ENCODE measurements at places on chromosomes 3 and 15. TPM values are rescaled to one million over a fixed set of nuclear protein-coding genes. Genes with fewer than 3 reads are reported as not detected.

DNA sequence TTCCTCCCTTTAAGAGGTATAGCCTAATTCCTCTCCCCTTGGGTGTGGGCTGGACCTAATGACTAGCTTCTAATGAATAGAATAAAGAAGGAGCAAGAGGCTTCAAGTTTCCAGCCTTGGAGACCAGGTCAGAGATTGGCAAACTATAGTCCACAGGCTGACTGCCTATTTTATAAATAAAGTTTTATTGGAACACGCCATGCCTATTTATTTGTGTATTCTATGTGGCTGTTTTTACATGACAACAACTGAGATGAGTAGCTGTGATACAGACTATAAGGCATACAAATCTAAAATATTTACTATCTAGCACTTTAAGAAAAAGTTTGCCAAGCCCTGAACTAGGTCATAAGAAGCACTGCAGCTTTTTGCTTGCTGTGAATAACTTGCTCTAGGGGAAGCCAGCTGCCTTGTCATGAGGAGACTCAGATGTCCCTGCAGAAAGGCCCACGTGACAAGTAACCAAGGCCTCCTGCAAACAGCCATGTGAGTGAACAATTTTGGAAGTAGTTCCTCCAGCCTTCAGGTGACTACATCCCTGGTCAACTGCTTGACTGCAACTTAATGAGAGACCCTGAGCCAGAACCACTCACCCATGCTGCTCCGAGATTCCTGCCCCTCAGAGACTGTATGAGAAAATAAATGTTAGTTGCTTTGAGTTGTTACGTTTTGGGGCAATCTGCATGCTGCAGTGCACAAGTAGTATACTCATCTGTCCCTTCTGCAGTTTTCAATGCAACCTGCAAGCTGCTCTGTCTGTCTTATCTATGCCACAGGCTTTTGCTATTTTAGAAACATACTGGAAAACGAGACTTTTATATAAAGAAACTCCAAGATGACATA is 21.1 kb upstream of the MAP3K13 start:
- no peak for DNase-seq

DNA sequence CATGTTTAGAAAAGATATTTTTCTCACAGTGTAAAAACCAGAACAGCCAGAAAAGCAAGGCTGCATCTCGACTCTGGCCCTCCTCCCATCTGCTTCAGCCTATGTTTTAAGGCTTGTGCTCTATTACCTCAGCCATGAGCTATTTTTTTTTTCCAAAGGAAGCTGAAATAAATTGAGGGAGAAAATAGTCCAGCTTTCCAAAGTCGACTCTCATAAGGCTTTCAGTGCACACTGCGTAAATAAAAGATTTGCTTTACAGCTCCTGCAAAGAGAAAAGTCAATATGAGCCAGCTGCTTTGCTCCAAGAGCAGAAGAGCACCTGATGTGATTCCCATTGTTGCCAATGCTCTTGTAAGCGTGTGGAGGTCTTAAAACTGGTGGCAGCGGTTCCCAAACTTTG is 26.7 kb downstream of the SCG3 start:
- no peak for DNase-seq

EFHB gene
- 0.91 TPM for total RNA-seq

SPINK8 gene
- total RNA-seq: not detected

ZBTB20 gene
- total RNA-seq: 8.0 TPM

DNA sequence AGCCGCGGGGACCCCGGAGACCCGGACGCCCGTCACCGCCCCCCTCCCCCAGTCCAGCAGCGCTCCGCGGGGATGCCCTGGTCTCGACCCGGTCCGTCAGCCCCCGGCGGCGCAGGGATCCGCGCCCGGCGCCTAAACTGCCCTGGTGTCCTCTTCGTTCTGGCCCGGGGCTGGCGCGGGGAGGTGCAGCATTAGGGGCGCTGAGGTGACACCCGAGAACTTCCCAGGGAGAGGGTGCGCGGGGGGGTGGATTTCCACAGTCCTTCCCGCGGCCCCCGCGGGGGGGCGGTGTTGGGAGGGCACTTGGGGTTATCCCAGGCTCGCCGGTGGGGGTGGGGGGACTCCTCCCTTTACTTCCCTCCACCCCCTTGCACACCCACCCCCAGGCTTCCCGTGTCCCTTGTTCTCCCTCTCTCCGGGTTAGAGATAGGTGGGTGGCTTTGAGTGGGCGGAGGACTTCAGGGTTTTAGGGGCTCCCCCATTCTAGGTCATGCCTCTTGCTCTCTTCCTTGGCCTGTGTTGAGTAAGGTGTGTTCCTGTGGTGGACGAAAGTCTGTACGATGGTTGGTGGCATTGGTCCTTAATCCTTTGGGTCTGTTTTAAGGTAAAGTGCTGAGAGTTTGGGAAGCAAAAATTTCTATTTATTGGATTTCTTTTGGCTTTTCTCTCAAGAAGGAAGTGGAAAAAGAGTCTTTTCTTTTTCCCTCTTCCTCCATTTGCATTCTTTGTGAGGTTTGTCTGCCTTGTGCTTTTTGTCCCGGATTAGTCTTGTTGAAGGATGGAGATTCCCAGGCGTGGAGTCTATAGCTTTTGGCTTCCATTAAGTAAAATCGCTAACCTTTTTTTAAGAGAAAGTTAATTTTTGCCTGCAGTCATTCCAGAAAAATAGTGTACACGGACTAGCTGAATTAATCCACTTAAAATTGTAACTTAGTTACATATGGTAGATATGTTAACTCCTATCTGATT is 811 bp downstream of the SKIL start:
- peak; percentile 48 for DNase-seq

NANOGP8 gene
- total RNA-seq: not detected

DNA sequence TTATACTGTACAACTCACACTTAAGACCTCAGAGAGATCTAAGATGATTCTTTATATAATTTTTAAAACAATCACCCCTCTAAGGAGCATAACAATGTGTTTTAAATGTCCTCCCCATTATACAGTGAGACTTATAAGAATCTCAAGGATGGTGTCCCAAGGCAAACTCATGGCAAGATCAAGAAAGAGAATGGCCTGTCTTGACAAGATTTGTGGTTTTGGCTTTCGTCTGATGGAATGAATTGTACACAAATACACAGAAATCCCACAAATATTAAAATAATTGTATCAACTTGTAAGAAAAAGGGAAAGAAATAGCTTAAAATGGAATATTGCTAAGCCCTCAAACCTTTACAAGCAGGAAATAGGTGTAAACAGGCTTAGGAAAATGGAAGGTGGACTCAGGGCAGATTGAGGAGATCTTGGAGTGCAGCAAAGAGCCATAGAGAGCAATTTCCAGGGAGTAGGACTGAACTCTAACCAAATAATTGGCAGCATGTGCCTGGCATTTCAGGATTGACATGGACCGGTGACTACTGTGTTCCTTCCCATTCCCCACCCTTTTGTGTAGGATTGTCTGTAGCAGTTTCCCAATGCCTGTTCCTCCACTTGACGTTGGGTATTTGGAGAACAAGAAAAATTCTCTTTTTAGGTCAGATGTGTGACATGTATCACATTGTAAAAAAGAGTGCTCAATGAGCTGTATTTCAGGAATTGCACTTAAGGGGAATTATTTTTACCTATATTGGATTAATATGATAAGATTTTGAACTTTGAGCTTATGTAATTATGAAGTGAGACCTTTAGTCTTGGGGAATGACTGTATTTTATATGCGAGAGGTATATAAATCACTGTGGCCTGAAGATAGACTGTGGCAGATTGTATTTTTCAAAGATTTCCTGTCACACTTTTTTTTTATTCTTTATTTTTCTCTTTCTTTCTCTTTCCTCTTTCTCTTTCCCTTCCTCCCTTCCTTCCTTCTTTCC is 317.8 kb upstream of the SLITRK3 start:
- DNase-seq: no peak

DNA sequence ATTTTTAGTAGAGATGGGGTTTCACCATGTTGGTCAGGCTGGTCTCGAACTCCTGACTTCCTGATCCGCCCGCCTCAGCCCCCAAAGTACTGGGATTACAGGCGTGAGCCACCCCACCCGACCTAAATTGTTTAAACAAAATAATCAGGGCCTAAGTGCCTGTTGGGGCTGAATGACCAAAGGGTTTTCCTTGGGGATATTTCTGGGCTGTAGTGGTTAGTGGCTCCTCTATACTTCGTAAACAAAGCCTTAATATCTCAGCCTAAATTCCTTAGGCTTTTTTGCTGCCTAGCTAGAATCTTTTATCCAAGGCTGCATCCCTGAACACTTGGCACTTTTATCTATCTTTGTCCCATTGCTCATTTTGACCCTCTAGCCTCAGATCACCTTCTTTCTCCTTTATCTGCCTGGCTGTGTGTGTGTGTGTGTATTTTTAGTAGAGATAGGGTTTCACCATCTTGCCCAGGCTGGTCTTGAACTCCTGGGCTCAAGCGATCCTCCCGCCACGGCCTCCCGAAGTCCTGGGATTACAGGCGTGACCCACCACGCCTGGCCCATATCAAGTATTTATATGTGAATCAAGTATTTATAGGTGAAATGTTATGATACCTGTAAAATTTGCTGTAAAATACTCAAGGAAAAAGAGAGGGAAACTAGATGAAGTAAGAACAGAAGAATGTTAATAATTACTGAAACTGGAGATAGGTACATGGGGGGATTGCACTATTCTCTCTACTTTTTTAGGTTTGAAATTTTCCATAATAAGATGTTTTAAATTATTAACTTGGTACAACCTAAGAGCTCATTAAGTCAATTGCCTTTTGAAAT is 1.8 kb downstream of the NUSAP1 start:
- DNase-seq: no peak

GRCh38 chr15:99467853-99468464 is 97.8 kb upstream of the MEF2A start:
- DNase-seq: no peak

LRRC58 gene
- 16.3 TPM for total RNA-seq

DNA sequence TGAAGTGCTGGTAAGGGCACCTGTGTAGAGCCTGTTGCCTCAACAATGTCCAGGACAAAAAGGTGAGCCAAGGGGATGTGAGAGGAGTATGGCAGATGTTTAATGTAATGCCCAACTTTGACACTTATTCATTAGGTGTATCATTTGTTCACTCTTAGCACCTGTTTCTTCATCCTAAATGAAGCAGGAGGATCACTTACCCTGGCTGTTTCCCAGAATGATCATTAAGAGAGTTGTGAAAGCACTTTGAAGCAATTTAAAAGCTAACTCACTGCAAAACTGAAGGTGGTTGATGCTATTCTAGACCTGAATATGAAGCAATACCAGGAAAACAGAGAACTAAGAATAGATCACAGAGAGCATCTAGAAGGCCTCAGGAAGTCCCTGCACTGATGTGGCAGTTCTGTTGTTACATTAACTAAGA is 3.4 kb upstream of the HHLA2 start:
- no peak for DNase-seq

LINGO1 gene
- total RNA-seq: not detected

GRCh38 chr3:189953551-189953950 is 167.1 kb downstream of the P3H2 start:
- DNase-seq: no peak

DNAH1 gene
- total RNA-seq: 1.9 TPM

DNA sequence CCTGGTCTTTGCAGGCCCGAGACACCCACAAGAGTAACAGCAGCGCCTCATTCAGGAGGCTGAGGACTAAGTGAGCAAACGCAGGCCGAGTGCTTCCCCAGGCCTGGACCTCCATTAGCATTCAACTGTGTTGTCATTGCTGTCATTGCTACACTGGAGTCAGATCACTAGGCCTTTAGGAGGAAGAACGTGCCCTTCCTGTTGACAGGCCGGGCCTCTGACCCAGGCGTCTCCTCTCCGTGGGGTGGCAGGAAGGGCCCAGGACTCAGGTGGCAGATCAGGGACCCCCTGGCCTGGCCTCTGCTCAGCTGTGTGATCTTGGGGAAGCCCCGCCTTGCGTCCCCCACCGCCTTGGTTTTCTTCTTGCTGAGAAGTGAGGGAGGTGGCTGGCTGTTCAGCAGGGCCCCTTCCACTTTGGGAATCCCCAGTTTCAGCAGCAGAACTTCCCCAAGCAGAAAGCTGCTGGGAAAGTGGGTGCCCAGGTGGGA is 19.1 kb downstream of the ZDHHC19 start:
- no peak for DNase-seq

GRCh38 chr3:117856354-117856753 is 1146.8 kb downstream of the TUSC7 start:
- no peak for DNase-seq

RETNLB gene
- total RNA-seq: not detected

DNA sequence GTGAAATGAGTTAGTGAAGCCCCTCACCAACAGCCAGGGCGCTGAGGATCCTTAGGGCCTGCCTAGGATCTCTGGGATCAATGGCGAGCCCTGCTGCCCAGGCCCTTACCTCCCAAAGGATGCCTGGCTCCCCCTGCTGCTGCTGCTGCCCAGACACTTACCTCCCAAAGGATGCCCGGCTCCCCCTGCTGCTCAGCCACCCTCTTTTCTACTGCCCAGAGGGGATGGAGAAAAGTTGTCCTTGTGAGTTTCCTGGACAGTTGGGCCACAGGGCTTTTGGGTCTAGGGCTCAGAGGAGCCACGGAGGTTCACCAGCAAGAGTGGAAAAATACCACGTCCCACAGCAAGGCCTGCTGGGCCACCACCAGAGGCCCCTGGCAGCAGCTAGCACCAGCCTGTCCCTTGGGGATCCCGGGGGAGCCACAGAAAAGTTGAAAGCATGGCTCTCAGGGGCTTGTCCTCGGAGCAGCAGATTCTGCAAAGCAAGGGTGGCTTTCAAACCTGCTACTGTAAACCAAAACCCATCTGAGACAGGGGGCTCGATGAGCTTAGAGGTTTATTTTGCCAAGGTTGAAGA is 59.4 kb downstream of the SLC6A6 start:
- peak; percentile 54 for DNase-seq

All from HFFc6 (cell line).